NCI-H2107 (cell line): ENCODE measurements at places on chromosomes 11 and 22.

- DNase-seq, result no peak
Observed at GRCh38 chr11:19398273-19398672, 157.5 kb upstream of the E2F8 start.

DNA sequence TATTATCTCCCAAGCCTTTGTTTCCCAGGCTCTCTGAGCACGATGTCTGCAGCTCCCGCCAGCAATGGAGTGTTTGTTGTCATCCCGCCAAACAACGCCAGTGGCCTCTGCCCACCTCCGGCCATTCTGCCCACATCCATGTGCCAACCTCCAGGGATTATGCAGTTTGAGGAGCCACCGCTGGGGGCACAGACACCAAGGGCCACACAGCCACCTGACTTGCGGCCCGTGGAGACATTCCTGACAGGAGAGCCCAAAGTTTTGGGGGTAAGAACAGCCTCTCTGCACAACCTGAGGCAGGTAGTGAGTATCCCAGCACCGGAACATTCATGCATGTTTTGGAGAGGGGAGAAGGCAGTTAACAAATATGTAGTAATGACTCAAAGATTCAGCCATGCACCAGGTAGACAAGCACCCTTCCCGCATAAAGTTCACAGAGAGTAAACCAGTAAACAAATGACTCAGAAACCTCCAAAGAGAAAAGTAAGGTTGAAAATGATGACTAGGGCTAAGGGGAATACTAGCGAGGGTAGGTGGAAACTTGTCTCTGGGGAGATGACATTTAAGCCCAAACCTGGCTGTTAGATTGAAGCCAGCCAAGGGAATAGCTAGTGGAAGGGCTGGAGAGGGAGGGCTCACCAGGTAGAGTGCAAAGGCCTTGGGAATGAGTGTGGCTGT lies 7.2 kb downstream of the MS4A15 start:
- DNase-seq, result no peak

DNA sequence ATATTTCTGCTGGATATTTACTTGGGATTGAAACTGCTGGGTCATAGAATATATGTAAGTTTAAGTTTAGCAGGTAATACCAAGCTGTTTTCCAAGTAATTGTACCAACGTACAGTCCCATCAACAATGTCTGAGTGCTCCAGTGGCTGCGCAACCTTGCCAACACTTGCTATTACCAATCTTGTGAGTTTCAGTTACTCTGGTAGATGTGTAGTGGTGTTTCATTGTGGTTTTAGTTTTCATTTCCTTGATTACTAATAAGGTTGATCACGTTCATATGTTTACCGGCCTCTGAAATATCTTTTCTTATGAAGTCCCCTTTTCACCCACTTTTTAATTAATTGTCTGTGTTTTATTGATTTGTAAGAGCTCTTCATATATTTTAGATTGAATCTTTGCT lies 370.6 kb upstream of the CADM1 start:
- no peak for DNase-seq

DNA sequence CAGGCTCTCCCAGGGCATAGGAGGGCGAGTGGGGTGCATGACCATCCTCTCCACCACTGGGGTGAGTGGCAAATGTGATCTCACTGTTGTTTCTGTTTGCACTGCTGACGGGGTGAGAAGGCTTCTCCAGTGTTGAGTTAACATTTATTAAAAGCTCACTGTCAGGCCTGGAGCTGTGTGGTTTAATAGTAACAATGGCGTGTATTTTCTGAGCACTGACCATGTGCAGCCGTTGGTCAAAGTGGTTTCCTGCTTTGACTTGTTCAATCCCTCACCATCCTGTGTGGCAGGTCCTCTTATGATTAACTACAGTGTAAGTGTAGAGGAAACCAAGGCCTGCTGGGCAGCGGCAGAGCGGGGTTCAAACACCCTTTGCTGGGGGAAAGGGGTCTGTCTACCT lies 4.4 kb downstream of the A4GALT start:
- no peak for DNase-seq

- DNase-seq, result no peak
Observed at GRCh38 chr11:119983816-119984215, 154.1 kb downstream of the TRIM29 start.

DNA sequence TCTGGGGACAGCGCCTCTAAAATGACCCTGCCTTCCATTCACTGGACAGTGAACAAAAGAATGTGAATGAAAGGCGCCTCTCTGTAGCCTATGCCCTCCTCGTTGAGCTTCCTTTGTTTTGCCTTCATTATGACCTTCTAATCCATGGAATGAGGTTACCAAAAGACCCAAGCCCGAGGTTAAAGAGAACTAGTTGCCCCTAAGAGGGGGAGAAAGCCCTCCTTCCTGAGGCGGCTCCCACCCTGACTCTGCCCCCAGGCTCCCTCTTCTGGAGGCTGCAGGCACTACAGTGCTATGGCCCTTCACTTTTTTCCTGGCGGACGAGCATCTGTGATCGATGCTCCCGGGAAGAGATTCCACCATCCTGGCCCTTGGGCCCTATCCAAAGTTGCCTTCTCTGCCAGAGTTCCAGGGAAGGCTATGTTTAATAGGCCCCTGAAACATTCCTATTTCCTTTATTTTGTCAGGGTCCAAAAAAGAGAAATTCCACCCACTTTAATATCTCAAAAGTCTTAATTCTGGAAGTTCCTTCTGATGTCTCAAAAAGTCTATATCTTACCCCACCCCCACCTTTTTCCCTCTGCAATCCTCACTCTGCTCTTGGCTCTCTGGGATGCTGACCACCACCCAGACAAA lies 147.3 kb downstream of the FEZ1 start:
- no peak for DNase-seq
